ENCODE measurements at places on chromosomes 12 and 14.

DNA sequence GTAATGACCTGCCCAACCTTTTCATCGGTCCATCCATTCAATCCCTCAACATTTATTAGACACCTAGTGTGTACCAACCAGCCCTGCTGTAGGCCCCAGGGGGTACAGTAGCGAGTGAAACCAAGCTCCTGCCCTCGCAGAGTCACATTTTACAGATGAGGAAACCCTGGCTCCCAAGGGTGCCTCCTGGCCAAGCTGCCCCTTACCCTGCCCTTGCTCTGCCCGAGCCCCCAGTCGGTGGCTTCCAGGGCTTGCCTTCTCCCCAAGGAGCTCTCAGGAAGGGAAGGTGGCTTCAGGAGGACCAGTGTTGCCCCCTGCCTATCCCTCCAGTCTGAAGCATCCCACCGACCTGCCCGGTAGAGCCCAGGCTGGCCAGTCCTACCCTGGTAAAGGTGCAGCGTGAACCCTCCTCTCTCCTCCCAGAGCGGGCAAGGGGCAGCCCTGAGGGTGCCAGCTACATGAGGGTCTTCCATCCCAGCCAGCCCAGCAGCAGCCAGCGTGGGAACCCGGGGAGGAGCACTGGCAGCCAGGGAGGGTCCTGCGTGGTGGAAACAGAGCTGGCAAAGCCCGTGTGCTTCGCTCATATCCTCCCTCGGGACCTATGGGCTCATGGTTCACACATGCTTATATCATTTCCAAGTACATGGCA, 670 bp upstream of the BEGAIN start:
- DNase-seq, result no peak

- DNase-seq, result no peak
These were observed 8.4 kb downstream of the TMEM19 start for GRCh38 chr12:71694099-71694820.

DNA sequence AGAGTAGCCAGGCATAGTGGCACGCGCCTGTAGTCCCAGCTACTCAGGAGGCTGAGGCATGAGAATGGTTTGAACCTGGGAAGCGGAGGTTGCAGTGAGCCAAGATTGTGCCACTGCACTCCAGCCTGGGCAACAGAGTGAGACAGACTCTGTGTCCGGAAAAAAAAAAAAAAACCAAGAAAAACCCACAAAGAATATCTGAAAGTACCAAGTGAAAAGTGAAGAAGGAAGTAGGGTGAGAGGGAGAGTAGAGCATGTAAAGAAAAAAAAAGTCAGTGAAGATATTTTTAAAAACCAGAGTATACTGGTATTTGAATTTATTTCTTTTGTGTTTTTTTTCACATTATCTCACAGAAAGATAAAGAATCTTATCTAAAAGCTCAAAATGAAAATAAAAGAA, 43.3 kb upstream of the ISM2 start:
- DNase-seq, result no peak

GRCh38 chr12:92129609-92130008, 16.0 kb downstream of the BTG1 start:
- DNase-seq, result no peak

DNA sequence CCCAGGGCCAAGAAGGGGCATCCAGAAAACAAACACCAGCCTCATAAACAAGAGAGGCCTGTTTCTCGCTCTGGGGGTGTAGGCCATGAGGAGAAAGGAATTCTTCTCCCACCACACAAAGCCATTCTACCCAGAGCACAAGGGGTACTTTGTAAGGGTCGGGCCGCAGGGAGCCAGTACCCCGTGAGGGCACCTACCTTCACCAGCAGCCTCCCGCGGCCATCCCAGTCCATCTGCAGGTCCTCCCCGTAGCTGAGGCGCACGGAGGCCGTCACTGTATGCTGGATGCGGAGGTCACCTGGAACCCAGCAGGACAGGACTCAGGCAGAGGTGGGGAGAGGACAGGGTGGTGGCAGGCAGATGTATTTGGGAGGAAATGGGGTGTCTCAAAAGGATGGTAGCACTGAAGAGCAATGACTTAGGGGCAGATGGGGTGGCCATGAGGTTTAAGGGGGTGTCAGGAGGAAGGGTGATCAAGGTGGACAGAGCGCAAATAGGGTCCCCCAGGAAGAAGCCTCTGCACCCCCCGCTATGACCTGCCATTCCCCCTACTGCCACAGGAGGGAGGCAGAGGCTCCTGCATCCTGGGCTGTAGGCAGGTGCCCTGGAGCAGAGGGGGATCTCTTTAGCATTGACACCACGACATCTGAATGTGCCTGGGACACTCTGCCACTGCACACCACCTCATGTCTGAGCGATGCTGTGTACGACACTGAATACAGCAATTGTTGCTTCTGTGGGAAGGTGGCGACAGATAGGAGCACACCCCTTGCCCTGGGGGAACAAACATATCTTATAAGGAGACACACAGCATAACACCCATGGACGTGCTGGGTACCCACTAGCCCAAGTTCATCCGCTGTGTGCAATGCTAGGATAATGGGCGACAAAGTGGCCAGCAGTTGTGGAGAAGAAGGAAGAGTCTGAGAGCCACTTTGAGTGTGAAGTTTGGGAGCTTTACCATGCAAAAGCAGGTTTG, 61.4 kb downstream of the VWF start:
- DNase-seq, result no peak

DNA sequence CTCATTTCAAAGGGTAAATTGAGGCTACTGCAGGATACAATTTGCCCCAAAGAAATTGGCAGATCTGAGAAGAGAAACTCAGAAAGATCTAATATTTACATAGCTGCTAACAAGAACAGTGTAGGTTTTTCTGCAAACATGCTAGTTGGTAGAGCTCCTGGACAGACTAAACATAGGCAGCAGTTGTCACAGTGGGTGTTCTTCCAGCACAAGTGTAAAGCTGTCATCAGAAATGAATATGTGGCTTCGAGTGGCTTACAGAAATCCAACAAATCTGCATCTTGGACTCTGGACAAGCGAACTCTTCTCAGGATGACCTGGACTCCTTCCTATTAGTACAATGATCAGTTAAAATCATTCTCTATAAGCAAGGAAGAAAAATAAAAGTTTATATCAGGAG, 5.9 kb downstream of the CBX5 start:
- no peak for DNase-seq

DNA sequence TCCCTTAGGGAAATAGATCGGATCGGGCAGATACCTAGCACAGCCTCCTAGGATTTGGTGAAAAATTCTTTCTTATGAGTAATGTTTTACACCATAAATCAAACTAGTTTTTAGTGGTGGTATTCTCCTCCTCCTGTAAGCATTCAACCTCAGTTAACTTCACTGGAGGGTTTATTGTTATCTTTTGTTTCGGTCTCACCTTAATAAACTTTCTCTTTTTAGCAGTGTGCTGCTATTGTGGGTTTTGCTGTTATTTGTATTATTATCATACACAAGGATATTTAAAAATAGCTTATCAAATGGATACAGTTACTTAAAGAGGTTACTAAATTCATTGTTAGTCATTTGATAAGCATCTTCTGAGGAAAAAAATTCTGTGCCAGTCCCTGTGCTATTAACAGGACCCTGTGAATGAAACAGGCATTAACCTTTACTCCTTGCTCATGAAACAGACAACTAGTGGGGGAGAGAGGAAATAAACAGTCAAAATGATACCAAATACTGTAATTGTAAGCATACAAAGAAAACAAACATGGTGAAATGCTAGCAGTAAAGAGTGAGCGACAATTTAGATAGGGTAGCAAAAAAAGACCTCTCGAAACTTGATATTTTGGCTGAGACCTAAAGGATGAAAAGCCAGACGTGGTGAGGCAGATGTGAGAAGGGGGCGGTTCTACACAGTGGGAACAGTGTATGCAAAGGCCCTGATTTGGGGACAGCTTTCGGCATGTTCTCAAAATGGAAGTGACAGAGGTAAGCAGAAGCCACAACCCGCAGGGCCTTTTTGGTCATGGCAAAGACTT, 178.7 kb upstream of the SOX5 start:
- DNase-seq, result no peak

- DNase-seq, result no peak
These were observed 56.4 kb upstream of the RNU6-8 start for GRCh38 chr14:32259368-32260013.

- peak; percentile 50 for DNase-seq
These were observed at the start of gene SCNN1A for GRCh38 chr12:6375269-6376078. TSS of gene SCNN1A (minus strand) at chr12:6375563. CDS start at chr12:6374783, 780 bp downstream.

- no peak for DNase-seq
These were observed 112.4 kb downstream of the BCL11B start for GRCh38 chr14:99159341-99160340.

DNA sequence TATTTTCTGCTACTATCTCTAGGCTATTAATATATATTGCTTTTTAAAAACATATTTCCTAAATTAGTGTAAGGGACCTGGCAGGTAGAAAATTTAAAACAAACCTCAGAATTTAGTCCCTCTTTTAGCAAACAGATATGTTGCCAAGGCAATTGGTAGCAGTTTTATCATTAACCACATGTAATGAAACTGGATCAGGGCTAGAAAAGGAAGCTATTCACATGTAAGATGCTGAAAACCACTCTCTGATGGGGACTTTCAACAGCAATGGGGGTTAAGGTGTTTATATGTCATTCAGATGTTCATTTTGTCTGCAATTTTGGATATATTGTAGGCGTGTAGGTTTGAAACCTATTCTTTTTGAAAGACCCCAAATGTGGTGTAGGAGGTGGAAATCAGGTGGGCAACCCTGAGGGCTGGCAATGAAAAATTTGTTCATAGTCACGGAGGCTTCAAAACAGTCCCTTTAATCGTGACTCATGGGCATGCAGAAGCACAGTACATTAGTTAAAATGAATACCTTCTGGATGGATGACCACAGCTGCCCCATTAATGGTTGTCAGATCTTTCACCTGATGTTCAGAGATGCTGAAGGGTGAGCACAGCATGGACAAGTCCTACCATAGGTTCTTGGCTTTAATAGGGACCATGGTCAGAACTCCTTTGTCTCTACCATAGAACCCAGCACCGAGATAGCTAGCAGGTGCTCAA, 5.9 kb upstream of the PKP2 start:
- DNase-seq, result no peak

- DNase-seq, result no peak
These were observed 6.6 kb downstream of the HIF1A start for GRCh38 chr14:61701946-61702345.

- DNase-seq, result no peak
These were observed 216.6 kb upstream of the C14orf180 start for GRCh38 chr14:104362761-104363605.

- no peak for DNase-seq
These were observed 890 bp downstream of the KRT71 start for GRCh38 chr12:52552055-52552454.

GRCh38 chr12:66963901-66964300, 285.0 kb upstream of the GRIP1 start:
- DNase-seq, result no peak

GRCh38 chr12:68919581-68920239, 13.3 kb downstream of the CPM start:
- no peak for DNase-seq

DNA sequence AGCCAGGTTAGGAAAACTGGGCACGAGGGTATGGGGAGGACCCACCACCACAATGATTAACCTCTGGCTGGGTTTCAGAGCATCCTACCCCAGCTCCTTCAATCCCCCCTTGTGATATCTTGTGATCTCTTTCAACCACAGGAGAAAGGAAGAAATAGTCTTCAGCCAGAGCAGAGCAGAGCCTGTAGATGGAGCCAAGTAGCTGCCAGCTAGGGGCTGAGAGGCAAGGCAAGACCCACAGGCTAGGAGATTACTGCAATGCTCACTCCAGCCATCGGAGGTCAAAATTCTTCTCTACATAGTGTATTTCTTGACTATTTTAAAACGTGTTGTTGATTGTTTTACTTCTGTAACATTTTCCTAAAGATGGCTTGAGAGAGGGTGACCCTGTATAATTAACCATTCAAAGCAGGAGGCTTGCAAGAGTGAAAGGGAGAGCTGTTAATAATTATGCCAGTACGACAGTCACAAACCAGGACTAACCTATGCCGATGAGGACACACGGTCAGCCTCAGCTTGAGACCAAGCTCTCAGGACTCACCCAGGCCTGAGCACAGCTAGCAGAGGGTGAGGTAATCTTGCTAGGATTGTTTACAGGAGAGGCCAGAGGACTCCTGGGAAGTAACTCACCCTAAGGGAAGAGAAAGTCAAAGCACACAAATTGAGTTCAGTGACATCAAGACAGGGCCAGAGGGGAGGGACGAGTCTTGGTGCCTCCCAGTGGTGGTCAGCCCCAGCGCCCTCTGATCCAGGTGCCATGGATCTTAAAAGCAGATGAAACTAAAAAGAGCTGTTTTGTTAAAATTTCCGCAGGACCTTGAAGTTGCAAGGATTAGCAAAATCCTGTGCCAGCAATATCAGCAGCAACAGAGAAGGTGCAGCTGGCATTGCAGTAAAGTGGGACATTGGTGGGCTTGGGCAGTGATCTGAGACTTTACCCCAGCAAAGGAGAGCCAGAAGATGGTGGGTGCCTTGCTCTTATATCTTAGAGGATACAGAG, 29.8 kb upstream of the CDKN3 start:
- DNase-seq, result no peak

- DNase-seq, result no peak
These were observed 52.1 kb downstream of the TBC1D30 start for GRCh38 chr12:64876388-64877071.

DNA sequence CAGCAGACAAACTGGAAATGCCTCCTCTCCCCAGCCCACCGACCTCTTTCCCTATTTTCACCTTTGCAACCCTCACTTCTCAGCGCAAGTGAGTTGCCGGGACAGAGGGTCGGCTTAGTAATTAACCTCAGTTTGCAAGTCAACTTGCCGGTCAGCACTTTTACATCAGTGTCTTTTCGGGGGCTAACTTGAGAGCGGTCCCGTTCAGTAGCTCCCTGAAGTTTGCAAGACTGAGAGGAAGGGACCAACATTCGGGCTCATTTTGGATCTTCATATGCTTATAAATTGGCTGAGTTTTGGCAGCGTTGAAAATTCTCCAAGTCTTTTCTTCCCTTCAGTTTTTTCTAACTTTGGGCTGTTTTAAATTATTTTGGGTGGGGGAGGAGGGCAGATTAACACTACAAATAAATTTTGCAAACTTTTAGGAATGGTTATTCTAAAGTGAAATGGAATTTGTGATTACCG, 846 bp downstream of the BRMS1L start:
- DNase-seq, result no peak

GRCh38 chr12:93351726-93352125, 26.0 kb upstream of the NUDT4 start:
- DNase-seq, result no peak

Data from cortex of kidney (tissue), 1 donor.